ENCODE measurements at places on chromosomes 3 and 15.

DNA sequence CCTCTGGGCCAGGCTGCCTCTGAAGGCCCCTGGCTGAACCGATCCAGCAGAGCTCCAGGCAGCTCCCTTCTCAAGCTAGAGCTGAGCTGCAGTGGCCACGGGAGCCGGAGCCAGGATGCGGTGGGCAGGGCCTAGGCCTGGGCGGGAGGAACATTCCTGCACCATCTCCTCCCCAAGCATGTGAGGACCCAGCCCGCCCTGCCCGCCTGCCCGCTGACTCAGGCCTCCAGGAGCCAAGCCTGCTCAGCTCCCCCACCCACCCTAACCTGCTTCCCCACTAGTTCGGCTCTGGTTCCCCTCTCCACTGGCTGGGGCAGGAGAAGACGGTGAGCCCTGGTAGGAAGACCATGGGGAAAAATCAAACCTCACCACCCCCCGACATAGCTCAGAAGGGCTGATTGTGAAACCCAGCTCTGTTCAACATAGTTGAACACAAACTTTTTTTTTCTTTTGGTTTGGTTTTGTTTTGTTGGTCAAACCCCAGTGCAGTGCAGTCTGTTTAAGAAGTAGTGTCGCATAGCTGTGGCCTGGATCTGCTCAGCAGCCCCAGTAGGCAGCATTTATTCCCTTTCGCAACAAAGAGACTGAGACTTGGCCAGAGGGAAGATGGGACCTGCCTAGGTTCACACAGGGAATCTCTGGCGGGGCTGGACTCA, 13.5 kb downstream of the SNX33 start:
- no peak for DNase-seq

DNA sequence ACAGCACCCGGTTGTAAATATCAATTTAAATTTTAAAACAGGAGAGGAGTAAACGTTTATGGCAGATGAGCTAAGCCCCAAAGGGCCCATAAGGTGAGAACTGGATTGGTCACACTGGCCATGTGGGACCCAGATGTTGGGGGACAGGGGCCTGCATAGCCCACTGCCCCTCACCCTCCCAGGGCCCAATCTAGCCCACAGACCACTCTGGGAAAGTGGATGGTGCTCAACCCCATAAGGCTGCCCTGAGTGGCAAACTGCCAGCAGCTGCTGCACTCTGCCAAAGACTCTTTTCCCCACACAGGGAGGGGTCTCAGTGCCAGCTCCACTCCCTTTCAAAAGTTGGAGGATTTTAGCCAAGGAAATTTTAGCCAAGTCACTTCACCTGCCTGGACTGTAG, 42.5 kb downstream of the CCDC12 start:
- no peak for DNase-seq

DNA sequence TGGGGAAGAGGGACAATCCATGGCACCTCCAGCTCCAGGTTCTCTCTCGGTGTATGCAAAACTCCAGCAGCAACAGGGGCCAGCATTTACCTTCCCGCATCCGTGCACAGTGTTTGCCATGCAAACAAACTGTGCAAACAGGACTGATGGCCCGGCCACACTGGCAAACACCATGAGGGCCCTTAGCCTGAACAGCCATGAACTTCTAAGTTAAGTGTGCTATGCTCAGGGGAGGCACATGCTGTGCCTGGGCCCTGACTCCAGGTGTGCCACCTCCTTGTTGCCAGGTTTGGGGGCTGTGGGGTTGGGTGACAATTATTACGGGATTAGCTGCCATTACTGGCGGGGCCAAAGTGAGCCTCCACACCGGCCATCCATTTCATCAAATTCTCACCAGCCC, 57.5 kb downstream of the CACNA2D2 start:
- peak; percentile 82 for DNase-seq

GRCh38 chr3:192943393-192943792, 25.7 kb upstream of the MB21D2 start:
- no peak for DNase-seq
